ENCODE measurements at places on chromosomes 4 and X.
A peak's percentile ranks its signal among the peaks of the same experiment; 100 is the strongest.

- DNase-seq: no peak
Measured at GRCh38 chr4:112038861-112039260, 106.4 kb upstream of the FAM241A start.

- no peak for DNase-seq
Measured at GRCh38 chr4:41744572-41745291, 3.8 kb downstream of the PHOX2B start.

DNA sequence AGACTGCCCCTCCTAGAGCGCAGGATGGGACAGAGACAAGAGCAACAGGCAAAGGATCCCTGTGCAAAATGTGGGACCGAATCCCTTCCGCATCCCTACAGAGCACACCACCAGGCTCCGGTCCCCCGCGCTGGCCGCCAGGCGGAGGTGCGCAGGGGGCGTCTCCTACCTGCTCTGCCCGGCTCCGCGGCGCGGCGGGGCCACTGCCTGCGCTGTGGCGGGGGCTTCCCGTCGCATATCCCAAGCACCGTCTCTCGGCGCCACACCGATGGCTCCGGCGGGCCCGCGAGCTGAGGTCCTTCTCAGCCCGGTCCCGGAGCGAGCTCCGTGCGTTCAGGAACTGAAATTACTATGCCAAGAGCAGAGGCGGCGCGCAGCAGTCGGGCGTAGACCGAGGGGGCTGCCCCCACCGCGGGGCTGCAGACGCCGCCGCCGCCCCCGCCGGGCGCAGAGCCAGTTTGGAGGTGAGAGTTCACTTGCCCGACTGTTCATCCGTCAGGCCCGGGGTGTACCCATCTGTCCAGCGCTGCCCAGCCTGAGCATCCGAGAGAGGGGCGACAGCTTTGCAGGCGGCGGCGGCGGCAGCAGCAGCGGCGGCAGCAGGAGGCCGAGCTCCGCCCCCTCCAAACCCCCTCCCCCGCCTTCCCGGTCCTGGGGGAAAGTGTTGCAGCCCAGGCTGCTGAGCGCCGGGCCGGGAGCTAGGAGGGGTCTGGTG, at the start of gene GPRIN3:
TSS of gene GPRIN3 (minus strand) at position 355 of the 715 bp plus-strand sequence. CDS start 57,690 bp downstream, outside the sequence.
- peak; percentile 17 for DNase-seq

- no peak for DNase-seq
Measured at GRCh38 chr4:140237616-140238350, 83.8 kb upstream of the MAML3 start.

DNA sequence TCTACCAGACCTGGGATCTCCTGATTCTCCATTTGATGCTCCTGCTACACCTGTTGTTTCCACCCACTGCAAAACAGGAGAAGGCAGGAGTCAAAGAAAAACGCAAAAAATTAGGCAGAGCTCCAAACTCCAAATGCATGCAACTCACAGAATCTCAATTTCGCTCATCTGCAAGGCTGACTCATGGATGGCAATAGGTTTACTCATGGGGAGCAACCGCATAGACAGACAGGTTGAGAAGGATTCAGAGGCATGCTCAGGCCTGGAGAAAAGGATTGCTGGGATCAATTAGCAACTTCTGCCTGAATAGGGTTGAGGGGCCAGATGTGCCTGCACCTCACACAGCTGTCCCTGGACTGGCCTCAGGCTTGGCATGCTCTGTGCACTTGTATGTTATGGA, 231.0 kb downstream of the LDB2 start:
- DNase-seq: no peak

GRCh38 chr4:36123906-36124305, 120.4 kb downstream of the ARAP2 start:
- DNase-seq: no peak

Data from 8988T (cell line).